ENCODE measurements at places on chromosomes 6 and 20. TPM values are rescaled to one million over a fixed set of nuclear protein-coding genes. Genes with fewer than 3 reads are reported as not detected.

DNA sequence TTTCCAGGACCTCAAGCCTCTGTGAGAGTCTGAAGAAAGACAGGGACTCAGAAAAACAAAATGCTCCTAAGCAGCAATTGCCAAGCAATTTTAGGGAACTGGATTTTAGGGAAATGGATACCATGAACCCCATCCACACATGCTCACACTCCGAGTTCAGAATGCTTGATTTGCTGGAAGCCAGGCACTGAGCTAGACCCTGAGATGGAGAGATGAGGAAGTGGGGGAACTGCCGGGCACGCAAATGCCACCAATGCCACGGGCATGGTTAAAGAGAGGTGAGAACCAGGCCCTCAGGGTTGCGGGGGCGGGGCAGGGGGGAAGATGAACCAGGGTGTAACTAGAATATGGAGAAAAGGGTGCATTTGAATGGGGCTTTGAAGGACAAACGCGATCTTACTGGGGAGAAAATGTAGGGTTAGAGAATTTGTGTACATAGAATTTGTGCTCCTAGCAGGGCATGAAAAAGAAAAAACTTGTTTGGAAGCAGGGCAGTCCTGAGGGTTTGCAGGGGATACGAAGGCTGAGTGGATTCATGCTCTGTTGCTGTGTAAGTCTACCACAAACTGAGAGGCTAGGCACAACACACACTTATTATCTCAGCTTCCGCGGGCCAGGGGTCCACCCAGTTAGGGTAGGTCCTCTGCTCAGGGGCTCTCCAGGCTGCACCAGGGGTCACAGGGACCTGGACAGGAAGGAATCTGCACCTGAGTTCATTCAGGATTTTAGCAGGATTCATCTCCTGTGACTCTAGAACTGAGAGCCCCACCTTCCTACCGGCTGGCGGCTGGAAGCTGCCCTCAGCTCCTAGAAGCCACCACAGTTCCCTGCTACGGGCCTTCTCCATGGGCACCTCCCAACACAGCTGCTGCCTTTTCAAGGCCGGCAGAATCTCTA lies 108.0 kb downstream of the SNX5 start:
- no peak for DNase-seq

- no peak for DNase-seq
Observed at GRCh38 chr6:142294679-142295078, 7.1 kb upstream of the ADGRG6 start.

- DNase-seq: no peak
Observed at GRCh38 chr6:17004269-17004668, 97.6 kb upstream of the STMND1 start.

- no peak for DNase-seq
Observed at GRCh38 chr6:142705054-142705453, 239.9 kb downstream of the HIVEP2 start.

- DNase-seq: no peak
Observed at GRCh38 chr6:120852293-120852849, 481.9 kb downstream of the TBC1D32 start.

DNA sequence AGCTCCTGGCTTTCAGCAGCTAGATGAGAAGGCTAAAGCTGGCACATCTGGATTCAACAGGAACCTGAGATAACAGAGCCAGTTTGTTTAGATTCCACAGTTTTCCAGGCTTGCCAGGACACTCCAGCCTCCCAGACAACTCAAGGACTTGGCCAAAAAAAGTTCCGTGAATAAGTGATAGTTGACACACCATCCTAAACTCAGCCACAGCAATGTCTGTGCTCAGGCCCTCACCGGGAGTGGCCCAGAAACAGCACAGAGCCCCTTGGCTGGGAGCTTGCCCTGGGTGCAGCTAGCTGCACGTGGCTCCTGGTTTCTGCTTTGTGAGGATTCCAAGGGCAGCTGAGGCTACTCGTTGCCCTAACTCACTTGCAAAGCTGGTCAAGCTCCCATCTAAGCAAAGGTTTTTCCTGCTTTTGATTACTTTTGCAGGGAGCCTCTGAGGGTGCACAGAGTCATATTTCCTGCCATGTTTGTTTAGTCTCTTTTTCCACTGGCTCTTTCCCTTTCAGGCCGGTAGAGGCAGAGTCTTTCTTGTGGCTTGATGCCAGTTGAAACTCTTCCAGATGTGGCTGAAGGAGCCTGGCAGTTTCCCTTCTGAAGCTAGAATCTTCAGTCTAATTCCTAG lies 118.3 kb upstream of the ECI2 start:
- DNase-seq: peak; percentile 63

GRCh38 chr6:33170176-33171015 lies 21.9 kb downstream of the COL11A2 start:
- DNase-seq: no peak

GRCh38 chr6:105926318-105926717 lies 159.8 kb upstream of the PRDM1 start:
- no peak for DNase-seq

GRCh38 chr6:75113446-75113845 lies 92.4 kb downstream of the COL12A1 start:
- no peak for DNase-seq

DNA sequence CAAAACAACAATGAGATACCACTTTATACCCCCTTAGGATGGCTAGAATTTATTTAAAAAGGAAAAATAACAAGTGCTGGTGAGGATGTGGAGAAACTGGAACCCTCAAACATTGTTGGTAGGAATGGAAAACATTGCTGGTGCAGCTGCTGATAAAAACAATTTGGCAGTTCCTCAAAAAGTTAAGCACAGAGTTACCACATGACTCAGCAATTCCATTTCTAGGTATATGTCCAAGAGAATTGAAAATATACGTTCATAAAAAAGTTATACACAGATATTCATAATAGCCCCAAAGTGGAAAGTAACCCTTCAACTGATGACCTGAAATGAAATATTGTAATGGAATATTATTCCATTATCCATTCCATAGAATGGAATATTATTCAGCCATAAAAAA lies 55.0 kb downstream of the CD83 start:
- DNase-seq: no peak

GPR6 gene
- not detected for polyA plus RNA-seq

LEMD2 gene
- polyA plus RNA-seq: 47.4 TPM

HS3ST5 gene
- polyA plus RNA-seq: not detected

TPD52L1 gene
- 10.9 TPM for polyA plus RNA-seq

ID4 gene
- 0.32 TPM for polyA plus RNA-seq

ZNF165 gene
- polyA plus RNA-seq: 0.14 TPM
